Lung (tissue), 17 donors: ENCODE measurements at places on chromosomes 11 and 22. TPM values are rescaled to one million over a fixed set of nuclear protein-coding genes. Genes with fewer than 3 reads are reported as not detected.
A peak's percentile ranks its signal among the peaks of the same experiment; 100 is the strongest.

Gene POGLUT3
- 31.8 TPM for total RNA-seq

Gene SIPA1
- 39.7 TPM for total RNA-seq

Gene TENM4
- total RNA-seq, result 16.4 TPM

Gene PDGFB
- total RNA-seq, result 19.7 TPM

Gene GTSE1
- total RNA-seq, result 1.0 TPM

DNA sequence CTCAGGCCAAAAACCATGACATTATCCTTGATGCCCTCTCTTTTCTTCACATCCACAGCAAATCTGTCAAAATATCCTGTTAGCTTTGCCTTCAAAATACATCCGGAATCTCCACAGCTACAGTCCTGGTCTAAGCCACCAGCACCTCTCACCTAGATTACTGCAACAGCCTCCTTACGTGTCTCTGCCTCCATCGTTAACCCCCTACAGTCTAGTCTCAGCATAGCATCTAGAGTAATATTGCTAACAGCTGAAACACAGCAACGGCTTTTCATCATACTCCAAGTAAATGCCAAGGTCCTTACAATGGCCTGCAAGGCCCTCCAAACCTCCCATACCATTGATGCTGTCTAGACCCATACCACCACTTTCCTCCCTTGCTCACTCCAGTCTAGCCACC is 4.4 kb downstream of the TSG101 start:
- DNase-seq, result no peak

DNA sequence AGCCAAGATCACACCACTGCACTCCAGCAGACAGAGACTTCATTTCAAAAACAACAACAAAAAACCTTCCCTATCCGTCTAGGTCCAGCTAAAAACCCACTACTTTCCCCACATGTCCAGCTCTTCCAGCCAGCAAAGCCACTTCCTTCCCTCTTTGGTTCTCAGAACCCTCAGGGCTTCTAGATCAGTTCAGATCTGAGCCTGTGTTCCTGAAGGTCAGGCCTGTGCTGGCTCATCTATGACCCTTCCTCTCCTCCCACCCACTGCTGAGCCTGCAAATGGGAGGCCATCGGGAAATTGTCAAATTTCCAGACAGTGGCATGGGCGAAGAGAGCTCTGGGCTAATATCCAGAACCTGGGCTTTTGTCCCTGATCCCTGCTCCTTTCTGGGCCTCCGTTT is 37.8 kb downstream of the SLCO2B1 start:
- no peak for DNase-seq

GRCh38 chr11:132493801-132494200 is 1038.5 kb downstream of the OPCML start:
- peak; percentile 45 for DNase-seq

DNA sequence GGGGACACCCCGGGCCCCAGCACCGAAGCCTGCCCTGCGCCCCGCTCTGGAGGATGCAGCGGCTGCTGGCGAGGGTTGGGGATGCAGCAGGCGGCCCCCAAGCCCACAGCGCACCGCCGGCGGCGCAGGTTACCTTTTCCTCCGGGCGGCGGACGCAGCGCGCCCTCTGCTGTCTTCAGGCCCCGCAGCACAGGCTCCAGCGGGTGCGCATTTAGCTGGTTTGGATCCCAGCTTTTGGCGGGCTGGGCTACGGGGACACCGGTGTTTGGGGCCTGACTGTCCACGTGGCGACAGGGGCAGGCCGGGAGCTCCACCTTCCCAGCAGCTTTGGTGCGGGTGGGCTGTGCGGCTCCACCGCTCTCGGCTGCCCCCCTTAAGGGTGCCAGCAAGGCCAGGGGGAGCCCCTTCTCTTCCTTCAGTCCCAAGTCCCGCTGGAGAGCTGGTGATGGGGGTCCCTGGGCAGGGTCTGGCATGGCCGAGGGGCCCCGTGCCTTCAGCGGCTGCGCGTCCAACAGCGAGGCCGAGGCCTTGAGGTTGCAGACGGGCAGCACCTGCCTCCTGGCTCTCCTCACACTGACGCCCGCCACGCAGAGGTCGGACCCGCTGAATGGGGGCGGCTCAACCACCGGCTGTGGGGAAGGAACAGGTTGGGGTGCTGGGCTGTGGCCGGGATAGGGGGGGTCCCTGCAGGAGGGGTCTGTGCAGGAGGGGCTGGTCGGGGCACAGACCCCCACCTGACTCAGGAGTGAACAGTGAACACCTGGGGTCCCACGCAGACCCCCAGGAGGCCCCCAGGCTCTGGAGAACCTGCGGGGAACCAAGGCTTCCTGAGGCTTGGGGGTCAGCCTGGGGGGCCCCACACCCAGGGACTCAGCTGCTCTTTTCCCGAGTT is 18.0 kb upstream of the IL17REL start:
- DNase-seq, result peak; percentile 63

GRCh38 chr22:23569716-23570115 is 10.4 kb downstream of the IGLL1 start:
- DNase-seq, result no peak

DNA sequence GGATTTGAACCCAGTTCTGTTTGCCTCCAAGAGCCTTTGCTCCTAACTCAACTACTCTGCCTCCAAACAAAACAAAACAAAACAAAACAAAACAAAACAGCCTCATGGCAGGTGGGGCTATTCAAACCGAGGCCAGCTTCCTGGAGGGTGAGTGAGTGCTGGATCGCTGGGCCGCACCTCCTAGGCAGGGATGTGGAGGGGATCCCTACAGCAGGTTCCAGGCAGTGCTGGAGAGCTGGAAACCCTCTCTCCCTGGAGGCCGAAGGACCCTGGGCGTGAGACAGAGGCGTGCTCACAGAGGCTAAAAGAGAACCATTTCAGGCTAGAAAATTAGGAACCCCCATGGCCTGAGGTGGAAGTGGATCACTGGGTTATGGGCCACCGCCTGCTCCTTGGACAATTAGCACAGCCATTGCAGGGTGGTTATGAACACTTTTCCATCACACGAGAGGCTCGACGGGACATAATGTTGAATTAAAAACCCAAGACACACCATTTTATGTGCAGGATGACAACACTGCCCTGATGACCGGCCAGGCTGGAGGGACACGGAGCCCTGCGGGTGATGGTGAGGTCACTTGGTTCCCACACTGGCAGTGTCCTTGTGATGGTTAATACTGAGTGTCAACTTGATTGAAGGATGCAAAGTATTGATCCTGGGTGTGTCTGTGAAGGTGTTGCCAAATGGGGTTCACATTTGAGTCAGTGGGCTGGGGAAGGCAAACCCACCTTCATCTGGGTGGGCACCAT is 35.2 kb downstream of the SHISAL1 start:
- DNase-seq, result no peak

DNA sequence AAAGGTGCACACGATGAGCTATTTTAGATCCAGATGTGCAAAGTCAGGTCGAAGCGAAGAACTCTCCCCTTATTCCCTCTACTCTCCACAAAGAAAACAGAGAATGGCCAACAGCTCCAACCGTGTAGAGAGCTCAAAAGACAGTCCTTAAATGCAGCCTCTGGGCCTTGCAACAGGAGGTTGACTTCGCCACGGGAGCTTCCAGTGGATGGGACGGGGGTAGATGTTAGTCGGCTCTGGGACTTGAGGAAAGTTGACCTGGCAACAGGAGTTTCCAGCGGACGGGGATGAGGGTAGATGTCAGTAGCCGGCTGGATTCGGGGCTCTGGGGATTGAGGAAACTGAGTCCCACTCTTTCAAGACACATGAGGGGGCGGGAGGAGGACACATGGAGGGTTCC is 450.4 kb downstream of the BRD1 start:
- DNase-seq, result no peak

DNA sequence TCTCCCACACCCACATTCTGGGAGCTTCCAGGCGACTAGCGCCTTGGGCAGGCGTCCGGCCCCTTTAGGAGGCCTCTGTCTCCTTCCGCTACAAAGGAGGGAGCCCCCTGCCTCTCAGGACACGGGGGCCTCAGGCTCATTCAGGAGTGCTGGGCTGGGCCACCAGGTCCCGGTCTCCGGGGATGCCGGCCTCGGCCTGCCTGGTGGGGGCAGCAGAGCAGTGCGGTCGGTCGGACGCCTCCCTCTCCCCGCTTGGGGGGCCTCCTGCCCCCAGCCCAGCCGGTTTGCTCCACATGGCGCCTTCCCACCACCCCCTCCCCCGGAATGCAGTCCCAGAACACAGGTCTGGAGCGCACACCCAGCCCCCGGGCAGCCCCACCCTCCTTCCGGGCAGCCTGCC is 21.9 kb downstream of the MRPL23 start:
- no peak for DNase-seq

DNA sequence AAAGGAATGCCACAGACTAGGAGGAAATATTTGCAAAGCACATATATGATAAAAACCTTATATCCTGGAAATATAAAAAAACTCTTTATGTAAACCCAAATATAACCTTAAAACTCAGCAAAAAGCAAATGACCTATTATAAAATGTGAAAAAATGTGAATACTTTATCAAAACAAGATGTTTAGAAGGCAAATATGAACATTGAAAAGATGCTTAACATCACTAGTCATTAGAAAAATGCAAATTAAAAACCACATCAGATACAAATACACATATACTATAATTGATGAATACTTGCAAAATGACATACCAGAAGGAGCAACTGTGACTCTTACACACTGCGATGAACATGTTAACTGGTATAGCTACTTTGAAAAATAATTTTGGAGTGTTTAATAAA is 511.2 kb upstream of the LRRC4C start:
- no peak for DNase-seq

GRCh38 chr11:10568486-10568941 is at the start of gene LYVE1:
LYVE1 (minus strand) TSS chr11:10568665; CDS start chr11:10568532, 133 bp downstream.
- DNase-seq, result peak; percentile 55

DNA sequence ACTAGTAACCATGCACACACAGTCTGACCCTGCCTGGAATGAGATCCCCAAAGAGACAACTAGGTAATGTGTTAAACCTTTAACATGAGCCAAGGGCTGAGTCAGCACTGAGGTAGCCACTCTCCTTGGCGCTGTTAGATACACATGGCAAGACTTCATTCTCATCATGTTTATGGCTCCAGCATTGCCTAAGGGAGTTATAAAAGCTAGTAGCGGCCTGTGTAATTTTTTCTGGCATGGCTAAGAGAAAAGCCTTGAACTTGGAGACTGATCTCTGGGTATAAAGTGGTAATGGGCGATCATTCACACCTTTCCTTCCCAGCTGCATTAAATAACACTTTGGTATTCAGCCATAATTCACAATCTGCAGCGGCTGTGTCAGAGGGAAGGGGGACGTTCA is 779.7 kb upstream of the LRRC4C start:
- no peak for DNase-seq
